Fibroblast of skin of abdomen (primary cell): ENCODE measurements at places on chromosomes 7 and 10.

GRCh38 chr10:71396711-71397295 lies at the start of gene CDH23:
Gene CDH23, plus strand, starts transcription at chr10:71396920. Its CDS starts 42,912 bp downstream, at chr10:71439832.
- DNase-seq = no peak

DNA sequence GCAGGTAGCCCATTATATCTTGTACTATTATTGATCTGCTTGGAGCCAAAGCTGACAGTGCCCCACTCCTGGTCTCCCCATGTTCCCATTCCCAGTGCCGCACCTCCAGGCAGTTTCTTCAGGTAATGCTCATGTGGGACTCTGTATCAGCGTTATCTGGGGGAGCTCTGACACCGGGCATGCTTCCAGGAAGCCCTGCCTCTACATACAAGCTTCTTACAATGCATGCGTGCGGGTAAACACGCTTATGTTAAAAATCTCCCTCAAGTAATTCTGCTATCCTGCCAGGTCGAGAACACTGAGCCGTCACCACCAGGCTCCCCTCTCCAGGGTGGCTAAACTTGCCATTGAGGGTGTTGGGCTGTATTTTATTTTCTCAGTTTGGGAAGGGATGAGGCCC lies 61.6 kb upstream of the LBX1 start:
- no peak for DNase-seq

DNA sequence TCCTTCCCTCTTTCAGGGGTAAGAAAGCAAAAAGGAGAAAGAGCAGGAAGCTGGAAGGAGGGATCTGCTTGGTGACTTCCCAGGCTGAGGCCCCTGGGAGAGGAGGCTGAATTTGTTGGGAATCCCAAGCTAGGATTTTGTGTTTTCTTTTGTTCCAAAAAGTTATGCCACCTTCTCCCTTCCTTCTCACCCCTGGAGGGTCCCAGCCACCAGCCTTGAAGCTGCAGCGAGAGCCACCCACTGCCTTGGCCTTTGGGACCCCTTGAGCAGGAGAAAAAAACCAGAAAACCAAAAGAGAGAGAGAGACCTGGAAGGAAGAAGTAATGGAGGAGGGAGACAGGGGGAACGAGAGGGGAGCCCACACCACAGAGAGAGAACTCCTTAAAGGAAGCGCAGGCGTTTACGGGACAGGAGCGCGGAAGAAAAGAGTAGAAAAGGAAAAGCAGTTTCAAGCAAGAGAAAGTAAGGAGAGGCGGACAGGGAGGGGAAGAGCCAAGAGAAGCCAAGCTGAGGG lies 7.2 kb downstream of the VAX1 start:
- DNase-seq = no peak

DNA sequence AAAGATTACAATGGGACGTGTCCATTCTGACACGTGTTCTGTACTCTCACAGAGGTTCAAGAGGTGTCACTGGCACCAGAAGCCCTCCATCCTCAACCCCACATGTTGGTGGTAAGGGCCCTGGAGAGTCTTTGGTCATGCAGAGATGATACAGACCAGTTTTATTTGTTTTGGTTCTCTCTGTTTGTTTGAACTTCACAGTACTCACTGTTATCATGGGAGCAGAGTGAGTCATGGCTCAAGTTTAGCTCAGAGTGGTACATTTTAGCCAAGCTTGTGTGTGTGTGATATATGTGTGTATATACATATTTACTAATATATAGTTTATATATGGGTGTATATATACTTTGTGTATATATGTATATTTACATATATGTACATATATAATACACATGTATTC lies 935.6 kb downstream of the GRID1 start:
- no peak for DNase-seq

DNA sequence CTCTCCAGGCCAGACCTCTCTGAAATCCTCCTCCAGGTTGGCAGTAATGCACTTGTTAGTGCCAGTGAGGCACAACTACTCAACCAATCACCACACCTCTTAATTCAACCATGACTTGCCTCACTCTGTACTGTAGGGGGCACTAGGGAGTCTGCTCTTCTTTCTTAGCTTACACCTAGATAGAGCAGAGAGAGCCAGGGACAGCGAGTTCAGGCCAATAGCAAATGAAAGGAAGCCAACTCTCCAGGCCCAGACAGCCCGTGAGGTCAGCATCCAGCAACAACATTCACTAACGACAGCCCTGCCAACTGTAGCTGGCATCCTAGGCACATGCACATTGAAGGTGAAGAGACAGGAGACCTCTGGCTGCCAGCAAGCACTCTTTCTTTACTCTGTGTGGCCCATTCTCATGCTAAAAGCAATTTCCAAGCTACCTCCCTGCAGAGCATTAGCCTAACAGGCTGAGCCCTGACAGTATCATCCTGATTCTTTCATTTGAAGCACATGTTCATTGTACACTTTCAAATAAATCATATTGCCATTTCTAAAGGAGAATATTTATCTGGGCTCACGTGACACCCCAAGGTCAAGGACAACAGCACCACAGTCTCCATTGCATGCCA lies 136.3 kb downstream of the DPY19L1 start:
- DNase-seq = no peak

- no peak for DNase-seq
These were observed 635 bp downstream of the ZNF32 start for GRCh38 chr10:43648095-43648397.
